Amygdala (tissue), 56 donors: ENCODE measurements at places on chromosomes 4 and X.
A peak's percentile ranks its signal among the peaks of the same experiment; 100 is the strongest.

DNA sequence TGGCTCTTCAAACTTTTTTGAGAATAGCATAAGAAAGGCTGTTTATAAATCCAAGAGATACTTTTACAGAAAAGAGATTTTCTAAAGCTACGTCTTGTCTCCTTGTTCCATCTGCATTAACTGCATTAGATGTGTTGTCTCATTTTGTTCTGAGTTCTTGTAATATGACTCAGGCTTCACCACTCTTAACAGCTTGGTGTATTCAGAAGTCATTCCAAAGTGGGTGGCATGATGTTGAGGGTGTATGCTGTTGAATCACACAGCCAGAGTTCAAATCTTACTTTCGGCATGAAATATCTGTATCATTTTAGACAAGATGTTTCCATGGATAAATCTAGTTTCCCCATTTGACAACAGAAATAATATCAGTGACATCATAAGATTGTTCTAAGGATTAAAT lies 30.1 kb downstream of the SYTL5 start:
- DNase-seq: no peak

DNA sequence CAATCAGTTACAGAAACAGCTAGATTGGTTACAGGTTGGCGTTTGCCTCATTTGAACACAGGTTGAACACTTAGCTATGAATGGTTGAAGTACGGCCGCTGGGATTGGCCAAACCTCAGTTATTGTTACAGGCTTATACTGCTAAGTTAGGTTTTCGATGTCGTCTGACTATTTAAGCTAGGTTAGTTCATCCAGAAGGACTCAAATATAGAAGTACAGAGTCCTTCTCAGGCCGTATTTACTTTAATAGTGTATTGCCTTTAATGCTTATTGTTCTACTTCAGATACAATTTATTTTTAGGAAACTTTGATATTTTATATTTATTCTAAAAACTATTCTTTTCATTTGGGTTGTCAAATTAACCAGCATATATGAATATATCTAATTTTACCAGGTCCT lies 334.7 kb downstream of the FAT4 start:
- no peak for DNase-seq

DNA sequence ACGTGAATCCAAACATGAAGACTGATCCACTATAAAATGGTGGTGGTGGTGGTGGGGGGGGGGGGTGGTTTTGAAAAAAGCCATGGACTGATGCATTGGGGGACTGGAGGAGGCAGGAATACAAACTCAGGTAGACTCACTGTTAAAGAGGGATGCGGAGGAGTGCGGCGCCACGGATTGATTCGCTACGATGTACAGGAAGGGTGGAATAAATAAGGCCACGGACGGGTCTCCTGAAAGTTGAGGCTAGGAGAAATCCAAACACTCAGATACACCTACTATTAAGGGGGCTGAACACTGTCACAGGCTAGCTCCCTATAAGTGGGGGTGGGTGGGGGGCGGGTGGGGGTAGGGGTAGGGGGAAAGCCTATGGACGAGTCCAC lies 591 bp downstream of the ELK1 start:
- no peak for DNase-seq

- DNase-seq: peak; percentile 34
Observed at GRCh38 chr4:10296730-10297129, 160.5 kb downstream of the ZNF518B start.

DNA sequence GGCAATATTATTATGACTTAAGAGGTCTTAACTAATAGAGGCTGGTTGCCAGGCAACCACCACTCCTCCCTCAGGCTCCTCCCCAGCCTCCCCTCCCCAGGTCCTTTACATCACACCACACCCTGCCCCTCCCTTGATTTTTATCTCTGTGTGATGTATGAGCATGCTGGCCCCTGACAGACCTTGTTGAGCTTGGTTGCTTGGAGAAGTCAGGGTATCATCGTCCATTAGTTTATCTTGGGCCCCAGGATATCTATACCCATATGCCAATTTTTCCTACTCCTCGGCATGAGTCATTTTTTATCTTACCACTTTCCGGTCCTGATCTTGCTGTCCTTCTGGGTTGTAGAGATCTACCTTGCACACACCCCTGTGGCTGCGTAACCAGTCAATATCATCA lies 2.5 kb downstream of the AKAP4 start:
- DNase-seq: no peak

DNA sequence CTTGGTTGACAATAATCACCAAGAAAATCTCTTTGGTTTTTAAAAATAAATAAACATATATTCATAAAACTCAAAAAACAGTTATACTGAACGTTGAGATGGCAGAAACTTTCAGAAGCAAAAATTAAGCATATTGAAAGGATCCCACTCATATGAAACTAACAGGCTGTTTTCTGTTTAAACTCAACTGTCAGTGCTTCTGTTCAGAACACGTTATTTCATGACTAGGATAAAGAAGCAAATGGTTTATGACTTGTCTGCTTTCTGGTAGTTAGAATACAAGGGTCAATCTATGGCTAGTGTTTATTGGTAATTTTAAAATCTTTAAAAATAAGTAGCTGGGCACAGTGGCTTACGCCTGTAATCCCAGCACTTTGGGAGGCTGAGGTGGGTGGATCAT lies 4.1 kb downstream of the GPR82 start:
- DNase-seq: no peak

DNA sequence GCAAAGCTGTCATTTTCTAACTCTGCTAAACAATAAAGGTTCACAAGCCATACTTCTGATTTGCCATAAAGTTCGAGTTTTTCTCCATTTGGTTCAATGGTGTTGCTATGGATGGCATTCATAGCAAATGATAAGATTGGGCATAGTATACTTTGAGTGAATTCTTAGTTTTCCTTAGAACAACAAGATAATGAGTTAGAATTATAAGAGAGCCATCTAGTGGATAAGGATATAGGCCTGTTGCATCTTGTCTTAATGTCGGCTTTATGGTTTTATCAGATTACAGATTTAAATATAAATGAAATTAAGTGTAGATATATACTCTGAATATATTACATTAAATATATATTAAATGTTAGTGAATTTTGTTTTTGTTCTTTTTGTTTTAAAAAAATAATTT lies 644.6 kb downstream of the IL1RAPL1 start:
- no peak for DNase-seq

- no peak for DNase-seq
Observed at GRCh38 chr4:185991770-185992169, 77.2 kb upstream of the TLR3 start.

DNA sequence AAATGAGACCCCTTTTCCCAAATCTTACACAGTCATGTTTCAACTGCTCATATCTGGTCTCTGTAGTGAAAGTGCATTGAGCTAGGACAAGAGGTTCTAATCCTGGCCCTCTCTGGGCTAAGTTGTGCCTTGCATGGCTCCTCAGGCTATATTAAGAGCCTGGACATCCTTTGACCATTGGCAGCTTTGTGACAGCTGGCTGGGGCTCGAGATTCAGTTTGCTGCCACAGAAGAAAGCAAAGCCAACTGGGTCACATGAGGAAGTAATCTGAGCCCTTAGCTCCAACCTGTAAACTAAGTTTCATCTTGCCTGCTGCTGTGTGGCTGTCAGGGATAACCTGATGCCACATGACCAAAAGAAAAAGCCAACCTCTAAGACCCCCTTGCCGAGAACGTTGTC lies 51.8 kb upstream of the JADE1 start:
- DNase-seq: no peak

DNA sequence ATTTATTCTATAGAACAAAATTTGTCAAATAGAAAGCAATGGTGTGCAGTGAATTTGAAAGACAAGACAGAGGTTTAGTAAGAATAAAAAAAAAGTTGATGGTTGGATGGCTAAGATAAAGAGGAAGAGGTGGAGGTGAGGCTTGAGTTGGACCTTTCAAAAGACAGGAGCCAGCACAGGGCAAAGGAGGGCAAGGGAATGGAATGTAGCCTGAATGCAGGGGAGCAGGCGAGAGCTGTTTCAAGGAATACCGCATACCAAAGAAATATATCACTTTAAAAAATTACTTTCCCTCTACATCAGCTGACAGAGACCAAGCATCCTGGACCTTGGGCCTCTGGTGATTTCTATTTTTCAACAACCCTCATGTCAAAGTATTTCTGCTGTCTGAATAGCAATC lies 38.0 kb upstream of the CXXC4 start:
- no peak for DNase-seq

DNA sequence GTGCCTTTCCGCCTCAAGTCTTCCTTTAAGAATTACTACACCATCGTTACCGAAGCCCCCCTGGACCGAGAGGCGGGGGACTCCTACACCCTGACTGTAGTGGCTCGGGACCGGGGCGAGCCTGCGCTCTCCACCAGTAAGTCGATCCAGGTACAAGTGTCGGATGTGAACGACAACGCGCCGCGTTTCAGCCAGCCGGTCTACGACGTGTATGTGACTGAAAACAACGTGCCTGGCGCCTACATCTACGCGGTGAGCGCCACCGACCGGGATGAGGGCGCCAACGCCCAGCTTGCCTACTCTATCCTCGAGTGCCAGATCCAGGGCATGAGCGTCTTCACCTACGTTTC lies 2.2 kb downstream of the PCDH10 start:
- peak; percentile 79 for DNase-seq

DNA sequence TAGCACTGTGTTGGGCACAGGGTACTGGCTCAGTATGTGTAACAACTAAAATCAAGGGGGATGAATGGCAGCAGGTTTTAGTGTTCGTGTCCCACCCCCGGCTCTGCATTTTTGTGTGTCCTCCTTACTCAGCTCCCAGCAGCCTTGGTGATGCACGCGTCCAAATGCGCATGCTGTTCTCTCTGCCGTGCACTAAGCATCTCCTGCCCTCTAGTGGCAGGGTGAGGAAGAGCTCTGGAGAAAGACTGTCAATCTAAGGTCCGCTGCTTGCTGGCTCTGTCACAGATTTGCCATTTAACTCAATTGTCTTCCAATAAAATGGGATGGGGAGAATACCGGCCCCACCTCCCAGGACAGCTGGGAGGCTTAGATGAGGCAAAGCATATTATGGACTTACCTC lies 61.4 kb downstream of the WFS1 start:
- no peak for DNase-seq

GRCh38 chr4:30755346-30755745 lies 35.2 kb downstream of the PCDH7 start:
- DNase-seq: no peak

- no peak for DNase-seq
Observed at GRCh38 chrX:29225670-29226069, 638.4 kb downstream of the IL1RAPL1 start.

GRCh38 chrX:19121898-19122640 lies at the start of gene ADGRG2:
Gene ADGRG2, minus strand, starts transcription at chrX:19122468. Its CDS starts 53,634 bp downstream, at chrX:19068834.
- no peak for DNase-seq

- no peak for DNase-seq
Observed at GRCh38 chr4:20386906-20387305, 135.2 kb downstream of the SLIT2 start.

DNA sequence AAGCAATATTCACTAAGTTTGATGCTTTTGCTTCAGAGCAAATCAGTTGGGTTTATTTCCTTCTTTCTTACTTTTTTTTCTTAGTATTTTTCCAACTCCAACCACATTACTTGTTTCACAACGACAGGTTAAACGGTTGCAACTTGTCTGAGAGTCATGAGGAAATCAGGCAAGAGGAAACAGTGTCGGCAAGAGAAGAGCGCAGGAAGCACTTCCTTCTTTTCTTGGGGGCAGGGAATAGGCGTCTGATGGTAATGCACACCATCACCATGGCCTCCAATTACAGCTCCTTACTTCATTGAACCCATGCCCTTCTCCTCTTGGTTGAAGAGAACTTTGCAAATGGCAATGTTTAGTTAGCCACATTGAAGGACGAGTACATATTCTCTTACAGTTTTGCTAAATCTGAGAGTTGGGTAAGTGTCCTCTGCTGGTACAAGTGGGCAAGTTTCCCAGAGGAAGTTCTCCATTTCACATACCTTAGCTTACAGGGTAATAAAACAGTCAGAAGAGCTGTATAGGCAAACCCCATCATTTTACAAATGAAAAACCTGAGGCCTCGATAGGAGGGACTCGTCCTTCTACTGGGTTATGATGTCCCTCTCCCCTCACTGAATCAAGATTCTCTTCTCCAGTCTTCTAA lies 8.3 kb upstream of the CXCL8 start:
- DNase-seq: peak; percentile 7

GRCh38 chr4:80072228-80072743 lies 743 bp downstream of the ANTXR2 start:
- no peak for DNase-seq

DNA sequence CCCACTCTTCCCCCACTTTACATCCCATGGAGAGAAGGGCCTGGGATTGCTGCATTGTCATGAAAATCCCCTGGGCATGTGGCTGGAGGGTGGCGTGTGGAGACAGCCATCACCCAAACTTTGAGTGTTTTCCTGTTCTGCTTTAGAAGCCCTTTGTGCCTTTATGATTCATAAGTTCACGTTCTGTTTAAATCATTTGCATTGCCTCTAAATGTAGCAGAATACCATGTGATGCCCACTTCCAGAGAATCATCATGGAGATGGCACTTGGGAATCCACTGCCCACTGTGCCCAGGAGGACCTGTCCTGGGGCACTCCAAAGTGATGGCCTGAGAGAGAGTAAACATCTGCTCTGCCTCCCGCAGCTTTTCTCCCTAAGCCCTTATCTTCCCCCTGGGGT lies 52.8 kb downstream of the MED28 start:
- DNase-seq: no peak
